ENCODE measurements at places on chromosomes 7 and 10. TPM values are rescaled to one million over a fixed set of nuclear protein-coding genes. Genes with fewer than 3 reads are reported as not detected.

NACAD gene
- total RNA-seq: 1.0 TPM

ADGRA1 gene
- not detected for total RNA-seq

ZNF487 gene
- 6.3 TPM for total RNA-seq

ODAD2 gene
- 1.5 TPM for total RNA-seq

WIPF3 gene
- total RNA-seq: not detected

NMT2 gene
- total RNA-seq: 28.6 TPM

MCM10 gene
- 3.4 TPM for total RNA-seq

DNAJC12 gene
- total RNA-seq: 0.76 TPM

AKR1C8 gene
- total RNA-seq: not detected

NOBOX gene
- total RNA-seq: not detected

PNLIPRP3 gene
- total RNA-seq: not detected

HMX2 gene
- not detected for total RNA-seq

RNF148 gene
- total RNA-seq: not detected

PLAC9 gene
- total RNA-seq: 19.6 TPM

OR2A5 gene
- total RNA-seq: not detected

ANXA11 gene
- 116 TPM for total RNA-seq

CUL1 gene
- total RNA-seq: 41.6 TPM

AQP1 gene
- 0.54 TPM for total RNA-seq

HECTD2 gene
- 19.6 TPM for total RNA-seq

SYT15 gene
- total RNA-seq: 1.2 TPM

NKX1-2 gene
- total RNA-seq: not detected

COX15 gene
- total RNA-seq: 20.3 TPM

RHEB gene
- total RNA-seq: 91.4 TPM
